ENCODE measurements at places on chromosomes 6 and 20. TPM values are rescaled to one million over a fixed set of nuclear protein-coding genes. Genes with fewer than 3 reads are reported as not detected.

The LRRC73 gene
- 1.6 TPM for total RNA-seq

DNA sequence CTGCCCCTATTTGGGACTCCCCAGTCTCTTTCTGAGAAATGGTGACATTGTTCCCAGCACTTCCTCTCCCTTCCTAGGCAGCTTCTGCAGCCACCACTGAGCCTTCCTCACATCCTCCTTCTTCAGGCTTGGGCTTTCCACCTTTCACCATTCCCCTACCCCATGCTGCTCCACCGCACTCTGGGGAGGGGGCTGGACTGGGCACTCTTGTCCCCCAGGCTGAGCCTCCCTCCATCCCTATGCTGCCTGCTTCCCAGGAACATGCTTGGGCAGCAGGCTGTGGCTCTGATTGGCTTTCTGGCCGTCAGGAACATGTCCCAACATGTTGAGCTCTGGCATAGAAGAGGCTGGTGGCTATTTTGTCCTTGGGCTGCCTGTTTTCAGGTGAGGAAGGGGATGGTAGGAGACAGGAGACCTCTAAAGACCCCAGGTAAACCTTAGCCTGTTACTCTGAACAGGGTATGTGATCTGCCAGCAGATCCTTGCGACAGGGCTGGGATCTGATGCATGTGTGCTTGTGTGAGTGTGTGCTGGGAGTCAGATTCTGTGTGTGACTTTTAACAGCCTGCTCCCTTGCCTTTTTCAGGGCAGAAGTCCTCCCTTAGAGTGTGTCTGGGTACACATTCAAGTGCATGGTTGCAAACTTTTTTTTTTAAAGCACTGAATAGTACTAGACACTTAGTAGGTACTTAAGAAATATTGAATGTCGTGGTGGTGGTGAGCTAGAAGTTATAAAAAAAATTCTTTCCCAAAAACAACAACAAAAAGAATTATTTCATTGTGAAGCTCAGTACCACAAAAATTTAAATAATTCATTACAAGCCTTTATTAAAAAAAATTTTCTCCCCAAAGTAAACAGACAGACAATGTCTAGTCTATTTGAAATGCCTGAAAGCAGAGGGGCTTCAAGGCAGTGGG is 2.1 kb upstream of the CDKN1A start:
- DNase-seq = no peak

The HCK gene
- not detected for total RNA-seq

DNA sequence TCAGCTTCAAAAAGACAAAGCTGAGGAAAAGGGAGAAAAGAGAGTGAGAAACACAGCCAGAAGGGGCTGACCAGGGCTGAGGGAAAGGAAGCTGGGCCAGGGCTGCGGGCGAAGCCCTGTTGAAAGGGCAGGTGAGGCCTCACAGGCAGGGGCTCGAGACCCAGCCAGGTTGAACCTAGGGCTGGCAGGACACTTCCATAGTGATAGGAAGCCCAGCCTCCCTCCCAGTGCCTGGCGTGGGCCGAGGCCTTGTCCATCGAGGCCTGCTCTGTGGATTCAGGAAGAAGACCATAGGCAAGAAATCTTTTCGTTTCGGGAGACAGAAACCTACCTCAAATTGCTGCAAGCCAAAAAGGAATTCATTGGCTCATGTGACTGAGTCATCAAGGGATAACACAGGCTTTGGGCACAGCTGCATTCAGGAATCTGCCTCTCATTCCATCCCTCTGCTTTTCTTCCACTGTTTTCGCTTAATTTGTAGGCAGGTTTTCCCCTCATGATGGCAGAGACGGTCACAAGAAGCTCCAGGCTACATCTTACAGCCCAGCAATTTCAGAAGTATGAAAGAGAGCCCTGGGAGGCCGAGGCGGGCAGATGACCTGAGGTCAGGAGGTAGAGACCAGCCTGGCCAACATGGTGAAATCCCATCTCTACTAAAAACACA is 311.1 kb upstream of the SULF2 start:
- DNase-seq = no peak

DNA sequence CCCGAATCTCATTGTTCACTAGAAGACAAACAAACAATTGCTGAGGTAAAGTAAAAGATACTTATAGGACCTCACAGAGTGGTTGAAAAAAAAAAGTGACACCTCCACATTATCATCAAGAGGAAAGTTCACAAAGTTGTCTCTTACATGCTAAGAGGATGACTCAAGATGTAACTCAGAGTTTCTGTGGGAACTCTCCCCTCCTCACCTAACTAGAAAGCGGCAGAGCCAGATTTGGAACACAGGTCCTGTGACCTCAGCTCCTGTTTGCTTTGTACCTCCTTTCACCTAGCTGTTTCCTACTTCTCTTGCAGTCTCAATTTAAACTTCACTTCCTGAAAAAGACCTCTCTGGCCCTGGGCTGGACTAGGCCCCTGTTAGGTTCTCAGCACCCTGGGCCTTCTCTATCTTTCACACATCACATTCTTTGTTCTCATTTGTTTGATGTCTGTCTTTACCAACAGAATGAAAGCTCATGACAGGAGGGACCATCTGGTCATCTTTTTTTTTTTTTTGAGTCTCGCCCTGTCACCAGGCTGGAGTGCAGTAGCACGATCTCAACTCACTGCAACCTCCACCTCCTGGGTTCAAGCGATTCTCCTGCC is 60.8 kb downstream of the CD24 start:
- DNase-seq = no peak

GRCh38 chr6:23879816-23880215 is 246.2 kb upstream of the NRSN1 start:
- no peak for DNase-seq

- DNase-seq = no peak
Measured at GRCh38 chr20:1856424-1856823, 38.8 kb upstream of the SIRPA start.
